Activated T-helper 2 cell treated with anti-CD3 and anti-CD28 coated beads, Interferon-gamma antibody, Interleukin-2, Interleukin-4, amounts not matched to agents 10 μg/mL and 5 μg/mL and 100 μg/mL, durations not matched to agents 14 hours and 24 hours and 36 hours (primary cell): ENCODE measurements at places on chromosomes 5 and 9. TPM values are rescaled to one million over a fixed set of nuclear protein-coding genes. Genes with fewer than 3 reads are reported as not detected.

GRCh38 chr5:34535944-34536623 lies 120.0 kb upstream of the RAI14 start:
- H3K4me1 ChIP-seq, result peaks cover 20% of the 10 kb centered on the region
- DNase-seq, result no peak
- no peak overlapping the region for H3K4me3 ChIP-seq

- H3K27ac ChIP-seq, result peak overlapping the region; percentile 85
- no peaks in the 10 kb centered on the region for H3K27me3 ChIP-seq
- DNase-seq, result no peak
- H3K4me1 ChIP-seq, result peaks cover 20% of the 10 kb centered on the region
- H3K4me3 ChIP-seq, result no peak overlapping the region
- H3K36me3 ChIP-seq, result no peaks in the 10 kb centered on the region
Measured at GRCh38 chr5:173782671-173783101, 105.5 kb upstream of the CPEB4 start.

The EXD3 gene
- total RNA-seq, result 6.8 and 8.0 TPM in 2 replicates

GRCh38 chr9:7216004-7216841 lies 458.4 kb downstream of the KDM4C start:
- H3K36me3 ChIP-seq, result peaks cover 11% of the 10 kb centered on the region
- H3K4me1 ChIP-seq, result peaks cover 29% of the 10 kb centered on the region
- DNase-seq, result peak; percentile 47
- H3K27ac ChIP-seq, result peak overlapping the region; percentile 53
- peaks cover 20% of the 10 kb centered on the region for H3K27me3 ChIP-seq
- H3K4me3 ChIP-seq, result no peak overlapping the region

The DBH gene
- not detected in 2 replicates for total RNA-seq

DNA sequence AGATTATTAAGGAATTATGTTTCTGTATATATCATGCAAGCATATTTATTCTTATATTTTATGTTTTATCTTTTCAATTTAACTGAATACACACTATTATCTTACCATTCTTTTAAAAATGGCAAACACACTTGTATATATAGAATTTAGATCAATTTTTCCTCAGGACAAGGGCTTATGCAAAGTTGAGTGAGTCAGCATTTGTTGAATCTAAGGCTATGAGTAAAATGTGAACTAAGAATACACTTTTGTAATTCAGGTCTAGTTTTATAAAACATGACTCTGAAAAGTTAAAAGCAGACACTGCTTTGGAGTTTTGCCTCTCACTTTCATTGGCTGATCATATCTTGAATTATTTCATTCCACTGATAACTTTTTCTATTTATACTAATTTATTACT lies 127.8 kb downstream of the FOCAD start:
- H3K4me3 ChIP-seq, result no peak overlapping the region
- DNase-seq, result no peak
- H3K4me1 ChIP-seq, result peaks cover 1% of the 10 kb centered on the region
- no peak overlapping the region for H3K27ac ChIP-seq
- no peaks in the 10 kb centered on the region for H3K27me3 ChIP-seq

DNA sequence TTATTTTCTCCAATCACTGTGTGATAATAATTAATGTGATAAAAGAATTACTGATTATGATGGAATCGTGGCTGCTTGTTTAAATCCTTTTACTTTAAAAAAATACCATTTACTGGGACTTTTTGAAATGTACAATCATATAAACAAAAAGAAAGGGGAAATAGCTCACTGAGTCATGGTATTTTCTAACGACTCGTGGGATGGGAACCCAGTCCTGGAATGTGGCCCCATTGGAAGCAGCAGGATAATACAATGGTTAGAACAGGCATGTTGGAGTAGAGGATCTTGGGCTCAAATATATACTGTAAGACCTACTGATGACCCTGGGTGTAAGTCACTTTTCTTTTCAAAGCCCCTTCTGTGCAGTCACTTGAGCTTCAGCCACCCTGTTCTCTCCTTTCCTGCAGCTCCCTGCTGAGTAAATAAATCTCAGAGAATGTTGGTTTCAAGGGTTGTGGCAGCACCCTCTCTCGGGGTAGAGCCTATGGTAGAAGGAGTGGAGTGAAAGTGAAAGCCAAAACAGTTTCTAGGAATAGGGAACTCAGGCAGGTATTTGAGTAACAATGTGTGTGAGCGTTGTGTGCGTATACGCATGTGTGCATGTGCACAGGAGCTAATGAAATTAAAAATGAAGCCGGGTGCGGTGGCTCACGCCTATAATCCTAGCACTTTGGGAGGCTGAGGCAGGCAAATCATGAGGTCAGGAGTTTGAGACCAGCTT lies 40.8 kb upstream of the LARP1 start:
- peaks cover 3% of the 10 kb centered on the region for H3K27me3 ChIP-seq
- no peaks in the 10 kb centered on the region for H3K36me3 ChIP-seq
- H3K4me3 ChIP-seq, result peak overlapping the region; percentile 2
- H3K4me1 ChIP-seq, result peaks cover 5% of the 10 kb centered on the region
- no peak for DNase-seq
- no peak overlapping the region for H3K27ac ChIP-seq

DNA sequence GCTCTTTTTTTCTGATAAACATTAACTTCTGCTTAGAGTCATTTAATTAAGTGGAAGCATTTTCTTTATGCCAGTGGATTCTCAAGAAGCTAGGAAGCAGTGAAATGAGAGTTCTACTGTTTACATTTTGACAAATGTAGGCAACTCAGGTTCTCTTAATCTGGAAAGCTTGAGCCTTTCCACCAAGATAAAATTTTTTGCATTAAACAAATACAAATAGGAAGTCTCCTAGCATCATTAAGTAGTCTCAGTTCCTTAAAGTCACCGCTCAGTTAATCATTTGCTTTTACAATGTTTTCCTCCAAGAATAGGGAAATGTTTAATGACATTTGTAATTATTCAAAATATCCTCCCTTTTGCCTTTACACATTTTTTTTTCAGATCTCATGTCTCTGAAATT lies 290.4 kb upstream of the PDE4D start:
- no peak overlapping the region for H3K27ac ChIP-seq
- H3K27me3 ChIP-seq, result no peaks in the 10 kb centered on the region
- no peak for DNase-seq
- H3K4me1 ChIP-seq, result no peaks in the 10 kb centered on the region
- H3K36me3 ChIP-seq, result no peaks in the 10 kb centered on the region

The PTGDS gene
- total RNA-seq, result not detected in 2 replicates

The COL15A1 gene
- total RNA-seq, result not detected in 2 replicates

- H3K4me3 ChIP-seq, result no peak overlapping the region
- H3K27ac ChIP-seq, result no peak overlapping the region
- H3K27me3 ChIP-seq, result no peaks in the 10 kb centered on the region
- no peaks in the 10 kb centered on the region for H3K4me1 ChIP-seq
Measured at GRCh38 chr9:110769667-110770066, 101.1 kb downstream of the MUSK start.

- peaks cover 15% of the 10 kb centered on the region for H3K27me3 ChIP-seq
- H3K27ac ChIP-seq, result peak overlapping the region; percentile 16
- peak overlapping the region; percentile 71 for H3K4me3 ChIP-seq
Measured at GRCh38 chr5:81751836-81752643, 1.1 kb upstream of the SSBP2 start.

- peaks cover 12% of the 10 kb centered on the region for H3K4me1 ChIP-seq
- H3K27me3 ChIP-seq, result no peaks in the 10 kb centered on the region
- H3K27ac ChIP-seq, result no peak overlapping the region
- H3K36me3 ChIP-seq, result peaks cover 37% of the 10 kb centered on the region
- no peak for DNase-seq
- no peak overlapping the region for H3K4me3 ChIP-seq
Measured at GRCh38 chr9:99954819-99955218, 48.4 kb downstream of the STX17 start.

DNA sequence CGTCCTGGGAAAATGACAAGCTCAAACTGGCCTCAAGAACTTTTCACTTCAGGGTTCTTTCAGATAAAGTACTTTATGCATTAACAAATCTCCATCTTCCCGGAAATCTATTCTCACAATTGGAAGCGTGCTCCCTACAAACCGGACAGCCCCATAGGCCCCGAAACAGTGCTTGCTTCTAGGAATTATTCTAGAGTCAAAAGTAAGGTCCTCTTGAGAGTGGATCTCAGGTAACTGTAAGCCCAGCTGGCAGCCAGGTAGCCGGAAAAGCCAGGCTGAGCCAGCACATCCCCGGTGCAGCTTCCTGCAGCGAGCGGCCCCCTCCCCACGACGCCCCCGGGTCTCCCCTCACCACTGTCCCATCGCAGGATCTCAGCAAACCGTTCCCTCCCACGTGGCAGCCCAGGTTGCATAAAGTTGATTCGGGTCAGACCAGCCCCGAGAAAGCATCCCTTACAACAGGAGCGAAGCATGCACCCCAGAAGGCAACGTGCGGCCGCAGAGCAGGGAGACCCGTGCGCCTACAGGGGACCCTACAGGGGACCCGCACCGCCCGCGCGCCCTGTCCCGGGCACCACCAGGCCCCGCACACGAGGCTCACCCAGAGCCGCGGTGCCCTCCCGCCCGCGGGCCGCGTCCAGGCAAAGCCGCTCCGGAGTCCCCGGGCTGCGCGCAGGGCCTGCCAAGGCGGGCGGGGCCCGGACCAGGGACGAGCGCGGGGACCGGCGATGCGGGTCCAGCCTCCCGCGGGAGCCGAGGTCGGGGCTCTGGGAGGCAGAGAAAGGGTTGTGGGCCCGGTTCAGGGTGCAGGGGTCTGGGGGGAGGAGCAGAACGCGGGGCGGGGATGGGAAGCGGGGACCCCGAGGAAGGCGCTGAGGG lies 920 bp downstream of the LPCAT1 start:
- no peak for DNase-seq
- H3K36me3 ChIP-seq, result peaks cover 24% of the 10 kb centered on the region
- peaks cover 3% of the 10 kb centered on the region for H3K27me3 ChIP-seq
- peak overlapping the region; percentile 50 for H3K27ac ChIP-seq
- H3K4me1 ChIP-seq, result peaks cover 16% of the 10 kb centered on the region

- no peak overlapping the region for H3K4me3 ChIP-seq
- DNase-seq, result no peak
- H3K27me3 ChIP-seq, result no peaks in the 10 kb centered on the region
- H3K4me1 ChIP-seq, result peaks cover 25% of the 10 kb centered on the region
Measured at GRCh38 chr5:133981714-133982113, 13.3 kb upstream of the C5orf15 start.

DNA sequence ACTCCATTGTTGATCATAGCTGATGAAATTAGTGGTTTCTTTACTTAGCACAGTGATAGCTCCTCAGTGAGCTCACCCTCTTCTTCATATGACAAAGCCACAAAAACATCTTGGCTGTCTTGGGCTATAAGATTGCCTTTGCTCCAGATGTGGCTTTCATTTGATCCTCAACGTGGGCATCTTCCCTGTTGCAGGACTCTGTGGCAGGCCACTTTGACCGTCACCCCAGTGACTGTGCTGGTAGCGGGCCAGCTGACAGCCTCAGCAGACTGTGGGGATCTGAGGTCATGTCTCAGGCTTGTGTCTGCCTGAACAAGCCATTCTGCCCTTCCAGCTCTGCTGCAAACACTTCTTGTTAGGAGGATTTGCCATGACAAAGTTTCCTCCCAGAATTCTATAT lies 422.2 kb downstream of the NR2F1-AS1 start:
- no peak for DNase-seq
- no peaks in the 10 kb centered on the region for H3K36me3 ChIP-seq
- no peaks in the 10 kb centered on the region for H3K27me3 ChIP-seq

The PCDHGA10 gene
- 0.21 and 0.34 TPM in 2 replicates for total RNA-seq

DNA sequence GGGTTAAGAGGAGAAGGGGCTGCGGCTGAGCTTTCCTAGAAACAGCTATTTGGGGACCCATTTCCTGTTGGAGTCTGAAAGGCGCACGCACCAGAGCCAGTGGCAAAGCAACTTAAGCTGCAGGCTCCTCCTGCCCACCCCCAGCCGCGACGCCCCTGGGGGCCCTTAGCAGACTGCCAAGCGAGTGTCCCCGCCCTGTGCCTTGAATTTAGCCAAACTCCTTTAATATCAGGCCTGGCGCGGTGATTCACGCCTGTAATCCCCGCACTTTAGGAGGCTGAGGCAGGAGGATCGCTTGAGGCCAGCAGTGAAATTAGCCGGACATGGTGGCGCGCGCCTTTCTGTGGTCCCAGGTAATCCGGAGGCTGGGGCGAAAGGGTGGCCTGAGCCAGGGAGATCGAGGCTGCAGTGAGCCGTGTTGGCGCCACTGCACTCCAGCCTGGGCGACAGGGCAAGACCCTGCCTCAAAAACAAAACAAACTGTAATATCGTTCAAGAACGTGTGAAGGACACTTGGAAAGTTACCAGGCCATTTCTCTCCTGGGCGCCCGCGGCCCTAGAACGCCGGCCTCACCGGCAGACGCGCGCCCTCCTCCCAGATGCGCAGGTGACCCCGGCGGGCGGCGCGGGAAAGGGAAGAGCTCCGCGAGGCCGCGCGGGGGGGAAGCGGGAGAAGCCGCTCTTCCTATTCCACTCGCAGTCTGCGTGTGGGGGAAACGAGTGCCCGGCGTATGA lies 1.0 kb upstream of the F2R start:
- peaks cover 25% of the 10 kb centered on the region for H3K27me3 ChIP-seq
- H3K4me1 ChIP-seq, result peaks cover 41% of the 10 kb centered on the region
- DNase-seq, result no peak
- H3K4me3 ChIP-seq, result peak overlapping the region; percentile 76
- peaks cover 3% of the 10 kb centered on the region for H3K36me3 ChIP-seq
- no peak overlapping the region for H3K27ac ChIP-seq

DNA sequence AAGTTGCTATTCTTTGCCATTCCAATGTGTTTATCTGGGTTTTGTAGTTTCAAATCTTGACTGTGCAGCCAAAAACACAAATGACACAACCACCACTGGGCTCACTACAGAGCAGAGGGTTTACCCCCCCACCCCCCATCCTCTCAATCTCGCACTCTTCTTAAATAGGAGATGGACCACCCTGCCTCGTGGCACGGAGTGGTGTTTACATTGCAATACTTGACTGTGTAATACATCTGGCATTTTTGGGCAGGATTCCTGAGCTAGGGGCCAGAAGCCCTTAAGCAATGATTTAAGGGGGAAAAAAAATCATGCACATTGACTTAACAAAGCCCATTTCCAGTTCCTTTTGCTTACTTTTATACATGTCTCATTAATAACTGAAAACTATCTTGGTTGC lies 19.0 kb downstream of the PTCH1 start:
- no peak overlapping the region for H3K27ac ChIP-seq
- H3K27me3 ChIP-seq, result peaks cover 42% of the 10 kb centered on the region
- no peak for DNase-seq

The HACD4 gene
- total RNA-seq, result 2.2 and 2.4 TPM in 2 replicates

DNA sequence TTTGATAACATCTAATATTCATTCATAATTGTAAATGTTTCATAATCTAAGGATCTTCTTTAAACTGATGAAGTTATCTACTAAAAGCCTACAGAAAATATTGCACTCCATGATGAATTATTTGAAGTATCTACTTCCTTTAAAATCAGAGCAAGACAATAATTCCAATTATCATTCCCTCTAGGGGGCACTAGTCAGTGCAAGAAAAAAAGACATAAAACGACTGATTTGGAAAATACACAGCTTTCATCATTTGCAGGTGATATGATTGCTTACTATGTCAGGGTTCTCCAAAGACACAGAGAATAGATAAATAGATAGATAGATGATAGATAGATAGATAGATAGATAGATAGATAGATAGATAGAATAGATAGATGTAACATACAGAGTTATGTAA lies 13.5 kb upstream of the GRM6 start:
- H3K27me3 ChIP-seq, result no peaks in the 10 kb centered on the region
- no peaks in the 10 kb centered on the region for H3K4me1 ChIP-seq
- H3K36me3 ChIP-seq, result no peaks in the 10 kb centered on the region

The RIC1 gene
- 21.5 and 22.1 TPM in 2 replicates for total RNA-seq

- no peaks in the 10 kb centered on the region for H3K27me3 ChIP-seq
- peaks cover 11% of the 10 kb centered on the region for H3K36me3 ChIP-seq
- H3K4me1 ChIP-seq, result peaks cover 16% of the 10 kb centered on the region
- no peak for DNase-seq
- H3K4me3 ChIP-seq, result no peak overlapping the region
Measured at GRCh38 chr9:110179734-110180133, 28.2 kb downstream of the C9orf152 start.
